GM23248 (cell line): ENCODE measurements at places on chromosomes 13 and 19.
A peak's percentile ranks its signal among the peaks of the same experiment; 100 is the strongest.

- no peak for DNase-seq
Observed at GRCh38 chr19:50322931-50323781, 6.0 kb downstream of the KCNC3 start.

GRCh38 chr13:51724721-51725120, 79.2 kb downstream of the DHRS12 start:
- DNase-seq, result no peak

DNA sequence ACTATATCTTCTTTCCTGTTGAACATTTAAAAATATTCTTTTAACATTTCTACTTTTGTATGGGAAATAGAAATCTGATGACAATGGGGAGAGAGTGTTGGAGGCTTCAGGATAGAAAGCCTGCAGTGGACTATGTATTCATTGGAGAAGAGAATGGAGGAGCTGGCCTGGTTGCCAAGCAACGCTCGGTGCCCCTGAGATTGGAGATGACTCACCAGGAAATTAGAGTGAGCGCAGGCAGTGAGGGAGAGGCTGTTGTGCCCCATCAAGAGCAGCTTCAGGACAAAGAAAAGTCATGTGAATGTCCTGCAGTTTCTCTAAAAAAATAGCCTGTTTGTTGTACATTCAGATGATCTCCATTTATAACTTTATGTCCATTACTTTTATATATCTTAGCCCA, 48.7 kb upstream of the ZNF835 start:
- no peak for DNase-seq

DNA sequence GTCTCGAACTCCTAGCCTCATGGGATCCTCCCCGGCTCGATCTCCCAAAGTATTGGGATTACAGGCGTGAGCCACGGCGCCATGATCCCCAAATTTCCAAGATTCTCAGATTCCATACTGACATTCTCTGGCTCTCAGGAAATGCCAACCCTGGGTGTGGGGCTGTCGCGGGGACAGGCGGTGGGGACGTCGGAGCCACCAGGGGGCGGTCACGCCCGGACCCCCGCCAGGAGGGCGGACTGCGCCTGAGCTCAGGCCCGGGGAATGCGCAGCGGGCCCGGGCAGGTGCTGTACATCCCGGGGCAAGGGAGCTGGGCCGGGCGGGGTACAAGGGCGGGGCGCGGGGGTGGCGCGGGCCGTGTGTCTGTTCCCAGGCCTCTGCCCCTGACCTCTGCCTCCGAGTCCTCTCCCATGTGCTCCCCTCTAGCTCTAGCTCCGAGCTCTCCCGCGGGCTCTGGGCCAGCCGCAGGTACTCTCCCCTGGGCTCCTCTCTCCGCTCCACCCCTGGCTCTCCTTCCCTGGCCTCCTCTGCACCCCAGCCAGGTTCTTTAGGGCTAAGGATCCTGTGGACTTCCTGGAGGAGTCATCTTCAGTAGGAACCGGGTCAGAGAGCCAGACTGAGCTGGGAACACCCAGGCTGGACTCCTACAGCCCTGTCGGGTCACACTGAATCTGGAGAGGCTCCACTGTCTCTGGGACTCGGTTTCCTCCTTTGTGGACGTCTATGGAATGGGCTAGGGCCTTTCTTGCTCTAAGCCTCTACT, 2.4 kb downstream of the PPP1R13L start:
- DNase-seq, result peak; percentile 20

DNA sequence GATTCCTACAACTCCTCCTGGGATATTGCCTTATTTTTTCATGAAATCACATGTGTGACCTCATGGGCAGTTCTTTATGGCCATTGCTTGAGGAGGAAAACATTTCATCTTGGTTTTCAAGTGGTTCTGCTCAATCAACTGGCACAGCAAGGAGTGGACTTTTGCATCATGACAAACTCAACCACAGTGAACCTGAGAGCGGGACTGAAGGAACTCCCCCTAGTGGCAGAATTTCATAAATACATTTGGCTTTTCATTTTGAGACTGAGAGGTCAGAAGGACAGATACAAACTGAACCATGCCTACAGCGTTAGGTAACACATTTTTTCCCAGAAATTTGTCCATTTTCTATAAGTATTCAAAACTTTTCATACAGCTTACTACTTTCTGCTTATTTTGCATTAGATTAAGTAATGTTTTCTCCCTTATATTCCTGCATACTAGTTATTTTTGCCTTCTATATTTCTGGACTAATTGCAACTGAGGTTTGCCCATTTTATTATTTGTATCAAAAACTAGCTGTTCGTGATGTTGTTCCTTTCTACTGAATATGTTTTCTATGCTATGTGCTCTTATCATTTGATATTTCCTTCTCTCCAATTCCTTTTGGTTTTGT, 13.4 kb upstream of the SIGLEC12 start:
- peak; percentile 65 for DNase-seq

GRCh38 chr13:66069570-66069969, 1160.6 kb downstream of the PCDH9 start:
- no peak for DNase-seq

DNA sequence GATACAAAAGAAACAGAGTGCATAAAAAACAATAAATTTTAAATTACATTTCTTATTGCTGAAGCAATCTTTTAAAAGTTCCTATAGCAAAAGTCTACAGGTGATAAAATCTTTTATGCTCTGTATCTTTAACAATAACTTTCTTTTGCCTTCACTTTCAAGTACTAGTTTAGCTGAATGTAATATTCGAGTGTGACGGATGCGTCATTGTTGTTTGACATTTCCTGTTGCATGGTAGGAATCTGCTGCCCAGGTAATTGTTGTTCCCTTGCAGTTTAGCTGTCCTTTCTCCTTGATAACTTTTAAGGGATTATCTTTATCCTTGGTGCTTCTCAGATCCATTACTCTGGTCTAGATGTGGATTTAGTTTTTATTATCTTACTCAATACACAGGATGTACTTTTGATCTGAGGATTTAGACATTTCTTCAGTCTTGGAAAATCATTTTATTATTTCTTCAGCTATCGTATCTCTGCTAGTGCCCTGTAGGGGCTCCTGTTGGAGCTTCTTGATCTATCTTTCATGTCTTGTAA, 2.1 kb upstream of the CPB2 start:
- DNase-seq, result no peak

DNA sequence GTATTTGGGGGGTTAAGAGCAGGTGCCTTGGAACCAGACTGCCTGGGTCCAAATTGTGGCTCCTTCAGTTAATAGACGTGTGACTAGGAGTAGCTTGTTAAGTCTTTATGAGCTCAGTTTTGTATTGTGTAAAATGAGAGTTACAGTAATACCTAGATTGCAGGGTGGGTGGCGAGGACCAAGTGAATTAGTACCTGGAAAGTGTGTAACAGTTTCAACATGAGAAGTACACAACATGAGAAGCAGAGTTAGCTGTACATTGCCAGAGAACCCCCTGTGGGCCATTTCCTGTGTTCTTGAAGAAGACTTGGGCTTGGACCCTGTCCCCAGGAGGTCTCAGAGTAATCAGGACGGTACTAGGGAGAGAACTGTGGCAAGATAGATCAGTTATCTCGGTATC, 36.8 kb downstream of the PPP2R1A start:
- DNase-seq, result no peak

DNA sequence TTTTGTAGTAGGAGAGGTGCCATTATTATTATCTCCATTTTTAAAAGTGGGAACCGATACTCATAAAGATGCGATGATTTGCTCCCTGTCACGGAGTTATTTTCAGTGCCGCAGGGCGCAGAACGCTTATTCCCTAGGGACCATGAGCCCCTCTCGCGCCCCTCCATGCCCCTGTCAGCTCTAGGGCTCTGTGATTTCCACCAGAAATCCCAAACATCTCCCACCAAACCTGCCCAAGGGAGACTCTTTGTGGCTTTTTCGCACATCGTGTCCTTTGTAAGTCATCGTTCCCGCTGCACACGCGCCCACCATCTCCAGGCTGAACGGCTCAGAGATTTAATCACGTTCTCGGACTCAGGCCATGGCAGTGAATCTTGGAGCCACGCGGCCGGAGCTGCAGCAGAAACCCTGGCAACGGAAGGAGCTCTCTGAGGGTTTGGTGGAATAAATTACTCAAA, 105.1 kb downstream of the DNAJC15 start:
- no peak for DNase-seq

DNA sequence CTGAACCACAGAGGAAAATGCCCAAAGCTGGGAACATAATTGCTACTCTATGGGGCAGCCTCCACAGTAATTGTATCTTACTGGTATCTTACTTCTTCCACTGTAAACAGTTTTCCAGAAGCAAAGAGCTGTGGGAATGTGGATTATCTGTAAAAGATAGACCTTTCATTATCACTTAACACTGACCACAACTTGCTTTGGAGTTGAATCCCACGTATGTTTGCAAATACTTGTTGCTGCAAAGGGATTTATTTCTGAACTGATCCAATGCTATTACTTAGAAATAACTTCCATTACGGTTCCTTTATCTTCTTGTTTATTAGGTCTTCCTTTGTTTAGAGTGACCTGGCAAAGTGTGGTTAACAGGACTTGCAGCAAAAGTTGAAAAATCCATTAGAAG, 218.1 kb downstream of the KCTD12 start:
- no peak for DNase-seq

GRCh38 chr13:110408286-110408685, 101.2 kb downstream of the COL4A2 start:
- DNase-seq, result no peak

GRCh38 chr19:6042776-6043726, 65.1 kb upstream of the RANBP3 start:
- no peak for DNase-seq

- no peak for DNase-seq
Observed at GRCh38 chr19:14061751-14062557, at the start of gene PALM3. Gene PALM3, minus strand, starts transcription at chr19:14062076. Its CDS starts 96 bp downstream, at chr19:14061980.

- DNase-seq, result no peak
Observed at GRCh38 chr13:38216181-38216580, 133.5 kb upstream of the UFM1 start.

- no peak for DNase-seq
Observed at GRCh38 chr13:72788831-72789230, 6.9 kb downstream of the PIBF1 start.

- DNase-seq, result peak; percentile 83
Observed at GRCh38 chr19:771332-771785, 20.4 kb downstream of the MISP start.

- DNase-seq, result peak; percentile 94
Observed at GRCh38 chr19:43519436-43520088, 7.4 kb downstream of the ETHE1 start.

DNA sequence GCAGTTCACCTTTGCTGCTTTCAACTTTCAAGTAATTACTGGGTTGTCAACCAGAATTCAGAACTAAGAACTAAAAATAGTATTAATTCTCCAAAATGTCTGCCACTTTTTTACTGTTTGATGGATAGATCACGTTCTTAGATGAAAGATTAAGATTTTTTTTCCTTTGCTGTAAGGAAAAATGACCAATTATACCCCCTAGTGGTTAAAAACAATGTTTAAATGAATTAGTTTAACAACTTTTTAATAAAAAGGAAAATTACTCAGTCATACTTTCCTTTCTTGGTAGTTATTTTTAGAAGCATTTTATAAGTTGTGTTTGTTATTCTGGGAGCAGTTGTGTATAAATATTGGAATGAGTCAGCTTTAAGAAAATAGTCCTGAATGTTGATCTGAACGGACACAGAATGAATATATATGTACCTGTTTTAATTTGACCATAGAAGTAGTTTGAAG, 4.6 kb downstream of the TM9SF2 start:
- DNase-seq, result peak; percentile 67

DNA sequence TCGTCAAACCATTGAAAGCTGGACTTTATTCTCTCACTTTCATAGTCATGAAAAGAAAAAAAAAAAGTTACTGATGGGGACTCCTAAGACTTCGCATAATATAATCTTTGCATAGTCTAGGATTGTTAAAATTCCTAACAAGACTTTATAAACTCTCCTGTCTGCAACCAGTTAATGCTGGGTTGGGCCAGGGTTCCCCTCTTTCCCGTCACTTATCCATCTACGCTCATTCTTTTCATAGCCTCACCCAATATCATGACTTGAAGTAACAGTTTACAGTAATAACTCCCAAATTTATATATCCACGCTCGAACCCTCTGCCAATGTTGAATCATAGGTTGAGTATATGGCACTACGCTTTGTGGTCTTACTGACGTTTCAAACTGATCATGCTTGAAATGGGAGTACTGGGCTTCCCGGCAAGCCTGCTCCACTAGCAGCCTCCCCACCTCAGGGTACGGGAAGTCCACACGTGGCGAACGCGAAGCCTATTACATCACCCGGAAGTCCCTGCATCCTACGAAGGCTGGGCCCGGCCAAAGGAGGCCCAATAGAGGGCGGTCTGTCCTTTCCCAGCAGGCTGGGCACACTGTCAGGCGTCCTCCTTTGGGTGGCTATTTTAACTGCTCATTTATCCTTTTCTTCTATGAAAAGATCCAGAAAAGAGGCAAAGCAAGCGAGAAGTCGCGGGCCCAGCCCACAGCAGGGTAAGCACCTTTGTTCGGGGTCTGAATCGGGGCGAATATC, 694 bp upstream of the ZNF460 start:
- DNase-seq, result peak; percentile 98

DNA sequence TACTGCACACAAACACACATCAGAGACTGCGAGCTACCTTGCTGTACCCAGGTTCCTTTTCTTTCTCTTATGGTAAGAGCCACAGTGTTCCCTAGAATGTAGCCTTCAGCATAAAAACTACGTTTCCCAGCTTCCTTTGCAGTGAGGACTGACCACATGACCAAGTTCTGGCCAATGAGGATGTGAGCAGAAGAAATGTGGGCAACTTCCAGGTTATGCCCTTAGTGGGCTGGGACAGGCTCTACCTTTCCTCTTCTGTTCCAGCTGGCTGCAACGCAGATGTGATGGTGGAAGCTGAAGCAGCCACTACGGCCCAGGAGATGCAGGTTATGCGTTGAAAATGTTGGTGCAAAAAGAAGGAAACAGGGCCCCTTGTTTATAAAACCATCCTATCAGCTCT, 27.5 kb downstream of the VRK3 start:
- peak; percentile 43 for DNase-seq

DNA sequence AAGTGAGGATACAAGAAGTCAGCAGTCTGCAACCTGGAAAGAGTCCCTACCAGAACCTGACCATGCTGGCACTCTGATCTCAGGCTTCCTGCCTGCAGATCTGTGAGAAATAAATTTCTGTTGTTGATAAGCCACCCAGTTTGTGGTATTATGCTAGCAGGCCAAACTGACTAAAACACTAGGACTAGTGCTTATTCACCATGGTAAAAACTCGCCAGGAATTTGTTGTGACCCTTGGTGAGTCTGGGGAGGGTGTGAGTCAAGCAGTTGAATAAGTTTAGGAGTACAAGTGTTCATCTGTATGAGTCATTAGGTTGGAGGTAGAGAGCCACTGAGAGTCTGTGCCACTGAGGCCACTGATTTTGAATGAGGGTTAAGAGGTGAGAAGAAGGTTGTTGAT, 3.6 kb downstream of the ZIK1 start:
- peak; percentile 97 for DNase-seq

- no peak for DNase-seq
Observed at GRCh38 chr13:28049215-28049614, 51.2 kb downstream of the FLT3 start.

- DNase-seq, result peak; percentile 78
Observed at GRCh38 chr13:44273991-44274770, 99.4 kb upstream of the SERP2 start.

DNA sequence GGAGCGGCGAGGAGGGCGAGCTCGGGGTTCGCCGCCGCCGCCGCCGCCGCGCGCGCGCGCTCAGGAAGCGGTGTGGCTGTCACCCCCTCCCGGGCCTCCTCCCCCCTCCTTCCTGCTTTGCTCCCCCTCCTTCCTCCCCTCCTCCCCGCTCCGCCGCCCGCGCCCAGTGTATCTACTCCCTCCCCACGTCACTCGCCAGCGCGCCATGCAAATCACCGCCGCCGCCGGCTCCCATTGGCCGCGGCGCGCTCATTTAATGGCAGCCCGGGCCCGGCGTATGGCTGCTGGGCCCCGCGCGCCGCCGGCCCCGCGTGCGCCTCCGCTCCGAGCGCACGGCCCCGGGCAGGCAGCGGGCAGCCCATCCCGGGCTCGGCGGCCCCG, 335 bp upstream of the SOX1 start:
- DNase-seq, result peak; percentile 34
